GM04503 (cell line): ENCODE measurements at places on chromosomes 3 and 15.

DNA sequence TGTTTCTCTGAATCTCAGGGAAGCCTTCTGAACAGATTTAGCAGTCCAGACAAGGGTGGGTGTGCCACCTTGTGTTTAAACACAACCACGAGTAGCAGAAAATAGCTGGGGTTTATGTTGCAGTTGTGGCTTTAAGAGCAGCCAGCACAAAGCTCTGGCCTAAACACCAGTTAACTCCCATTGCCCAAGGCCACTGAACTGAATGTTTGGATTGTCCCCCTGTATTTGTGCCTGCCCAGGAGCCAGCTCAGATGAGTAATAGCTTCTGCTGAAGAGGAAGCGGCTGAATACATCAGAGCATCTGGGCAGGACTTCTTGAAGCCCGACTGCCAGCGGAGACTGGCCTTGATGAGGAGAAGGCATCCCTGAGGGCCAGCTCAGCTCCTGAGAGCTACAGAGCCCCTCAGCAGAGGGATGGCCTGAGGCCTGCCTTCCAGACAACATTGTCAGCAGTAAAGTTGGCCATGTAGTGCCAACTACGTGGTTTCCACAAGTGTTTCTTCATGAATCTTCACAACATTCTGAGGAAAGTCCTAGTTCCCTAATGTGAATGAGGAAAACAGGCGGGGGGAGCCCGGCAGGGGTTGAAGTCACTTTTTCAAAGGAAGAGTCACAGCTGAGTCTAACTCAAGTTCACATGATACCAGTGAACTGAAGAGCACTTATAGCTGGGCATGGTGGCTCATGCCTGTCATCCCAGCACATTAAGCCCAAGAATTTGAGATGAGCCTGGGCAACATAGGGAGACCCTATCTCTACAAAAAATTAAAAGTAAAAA is 65.8 kb upstream of the ZBTB38 start:
- peak; percentile 58 for DNase-seq

GRCh38 chr3:153967260-153967659 is 153.9 kb upstream of the ARHGEF26 start:
- DNase-seq = no peak

DNA sequence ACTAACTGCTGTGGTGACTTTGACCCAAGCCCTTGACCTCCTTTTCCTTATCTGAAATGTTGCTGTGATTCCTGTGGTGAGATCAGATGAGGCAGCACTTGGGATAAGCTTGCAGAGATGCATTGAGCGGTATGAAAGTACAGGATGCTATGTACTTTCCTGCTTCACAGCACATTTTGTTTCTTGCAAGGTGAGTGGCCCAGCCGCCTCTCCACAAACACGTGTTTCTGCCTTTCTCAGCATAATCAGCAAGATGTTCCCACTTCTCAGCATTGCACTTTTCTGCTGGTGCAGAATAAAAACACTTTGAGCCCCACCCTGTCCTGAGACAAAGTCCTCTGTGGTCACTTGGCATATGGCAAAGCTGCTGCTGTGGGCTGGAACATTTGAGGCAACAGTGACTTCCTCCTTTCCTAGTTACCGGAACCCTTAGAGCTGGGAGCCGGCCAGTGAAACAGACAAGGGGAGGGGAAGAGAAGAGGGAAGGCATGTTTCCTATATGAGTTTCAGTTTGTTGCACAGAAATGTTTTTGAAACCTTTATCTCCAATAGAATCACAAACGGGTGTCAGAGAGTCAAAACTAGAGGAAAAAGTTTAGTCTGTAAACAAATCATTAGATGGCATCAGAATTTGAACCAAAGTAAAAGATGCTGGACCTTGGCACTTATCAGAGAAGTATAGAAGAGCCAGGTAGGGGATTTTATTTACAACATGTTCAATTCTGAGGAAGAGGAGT is 5.0 kb downstream of the NUDT16 start:
- DNase-seq = no peak

DNA sequence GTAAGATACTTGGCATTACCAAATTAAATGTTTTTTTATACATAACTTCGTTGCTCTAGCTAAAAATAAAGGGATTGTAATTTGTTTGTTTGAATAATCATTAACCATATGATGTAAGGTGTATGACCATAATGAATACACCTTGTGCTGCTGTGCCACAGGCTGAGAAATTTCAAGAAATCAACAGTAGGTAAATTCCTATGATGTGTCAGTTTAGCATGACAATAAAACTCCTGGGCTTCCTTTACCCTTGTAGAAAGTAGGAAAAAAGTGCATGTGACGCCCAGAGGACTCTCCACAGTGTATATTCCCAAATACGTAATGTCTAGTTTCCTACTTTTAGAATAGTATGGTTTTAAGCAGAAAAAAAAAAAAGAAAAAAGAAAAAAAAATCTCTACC is 208.1 kb downstream of the SATB1 start:
- DNase-seq = no peak

DNA sequence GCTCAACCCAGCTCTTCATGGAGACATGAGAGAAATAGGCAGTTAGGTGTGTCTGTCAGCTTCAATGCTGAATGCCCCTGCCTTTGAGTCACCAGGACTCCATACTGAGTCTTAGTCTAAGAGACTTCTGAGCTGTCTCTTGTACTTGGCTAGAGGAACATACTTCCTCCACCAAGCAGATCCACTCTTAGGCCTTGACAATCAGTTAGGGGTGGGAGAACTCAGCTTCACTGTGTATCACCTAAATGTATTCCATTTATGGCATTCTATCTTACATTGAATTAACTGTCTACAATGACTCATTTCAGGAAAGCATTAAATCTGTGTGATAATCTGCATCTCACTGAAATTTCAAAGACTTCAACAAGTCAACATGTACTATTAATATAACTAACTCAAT is 66.0 kb downstream of the STAC start:
- no peak for DNase-seq

DNA sequence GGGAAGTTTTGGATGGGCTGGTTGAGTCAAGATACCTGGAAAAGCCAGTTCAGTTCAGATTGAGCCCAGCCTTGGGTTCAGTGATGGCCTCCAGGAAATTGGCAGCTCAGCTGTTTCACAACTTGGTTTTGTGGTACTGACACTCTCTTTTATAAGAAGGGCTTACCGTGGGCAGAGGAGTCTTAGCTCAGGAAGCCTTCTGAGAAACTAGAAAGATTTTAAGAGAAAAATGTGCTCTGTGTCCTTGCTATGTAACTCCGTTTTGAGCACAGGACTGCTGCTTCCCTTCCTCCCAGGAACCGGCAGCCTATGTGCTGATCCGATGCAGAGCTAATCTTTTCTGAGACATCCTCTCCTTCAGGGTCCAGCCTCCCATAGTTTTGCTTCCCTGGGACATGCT is 46.6 kb upstream of the RASGRP1 start:
- no peak for DNase-seq

GRCh38 chr3:35528728-35529127 is 110.6 kb upstream of the ARPP21 start:
- no peak for DNase-seq
